ENCODE measurements at places on chromosomes 6 and 20.

DNA sequence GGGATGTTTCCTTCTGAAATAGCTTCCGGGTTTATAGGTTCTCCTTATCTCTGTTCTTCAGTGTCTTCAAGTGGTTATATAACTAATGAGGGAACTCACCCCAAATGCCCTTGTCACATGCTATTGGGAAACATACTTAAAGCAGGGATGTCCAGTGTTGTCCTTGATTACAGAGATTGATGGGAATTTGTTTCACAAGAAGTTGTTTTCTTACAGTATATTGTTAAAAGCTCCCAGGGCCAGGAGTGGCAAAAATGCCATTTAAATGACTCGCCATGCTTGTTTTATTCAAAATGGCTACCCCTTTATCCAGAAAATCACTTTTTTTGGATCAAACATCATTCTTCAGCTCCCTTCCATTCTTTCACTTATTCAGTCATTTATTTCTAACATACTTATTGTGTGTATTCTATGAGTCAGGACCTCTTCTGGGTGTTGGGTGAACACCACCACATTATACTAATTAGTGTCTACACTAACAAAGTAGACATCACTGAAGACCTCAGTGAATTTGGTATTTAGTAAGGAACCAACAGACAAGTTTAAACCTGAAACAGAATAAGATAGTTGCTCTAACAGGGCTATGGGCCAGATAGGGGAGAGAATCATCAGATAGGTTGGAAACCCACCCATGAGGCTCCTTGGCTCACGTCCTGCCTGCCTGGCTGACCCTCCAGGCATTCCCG, 791.1 kb downstream of the MAFB start:
- no peak for DNase-seq

GRCh38 chr6:130307752-130308361, 58.0 kb upstream of the TMEM200A start:
- DNase-seq = no peak

- no peak for DNase-seq
Measured at GRCh38 chr20:9507544-9508239, 6.7 kb upstream of the LAMP5 start.

- DNase-seq = no peak
Measured at GRCh38 chr6:72551470-72551869, 70.4 kb upstream of the KCNQ5 start.

DNA sequence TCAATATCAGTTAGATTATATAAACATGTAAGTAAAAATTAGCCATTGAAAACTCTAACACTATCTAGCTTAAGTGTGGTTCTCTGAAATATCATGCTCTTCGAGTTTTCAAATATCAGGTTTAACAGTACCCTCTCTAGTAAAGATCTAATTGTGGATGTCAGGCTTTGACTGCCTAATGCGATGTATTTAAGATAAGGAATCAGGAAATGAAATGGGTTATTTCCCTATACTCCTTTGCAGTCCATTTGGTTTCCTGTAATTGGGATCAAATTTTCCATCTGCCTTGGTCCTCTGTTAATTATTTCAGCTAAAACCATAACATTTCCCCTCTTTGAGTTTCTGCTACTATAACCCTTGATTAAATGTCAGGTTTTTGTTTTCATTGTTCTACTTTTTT, 361.3 kb upstream of the MMS22L start:
- DNase-seq = no peak

DNA sequence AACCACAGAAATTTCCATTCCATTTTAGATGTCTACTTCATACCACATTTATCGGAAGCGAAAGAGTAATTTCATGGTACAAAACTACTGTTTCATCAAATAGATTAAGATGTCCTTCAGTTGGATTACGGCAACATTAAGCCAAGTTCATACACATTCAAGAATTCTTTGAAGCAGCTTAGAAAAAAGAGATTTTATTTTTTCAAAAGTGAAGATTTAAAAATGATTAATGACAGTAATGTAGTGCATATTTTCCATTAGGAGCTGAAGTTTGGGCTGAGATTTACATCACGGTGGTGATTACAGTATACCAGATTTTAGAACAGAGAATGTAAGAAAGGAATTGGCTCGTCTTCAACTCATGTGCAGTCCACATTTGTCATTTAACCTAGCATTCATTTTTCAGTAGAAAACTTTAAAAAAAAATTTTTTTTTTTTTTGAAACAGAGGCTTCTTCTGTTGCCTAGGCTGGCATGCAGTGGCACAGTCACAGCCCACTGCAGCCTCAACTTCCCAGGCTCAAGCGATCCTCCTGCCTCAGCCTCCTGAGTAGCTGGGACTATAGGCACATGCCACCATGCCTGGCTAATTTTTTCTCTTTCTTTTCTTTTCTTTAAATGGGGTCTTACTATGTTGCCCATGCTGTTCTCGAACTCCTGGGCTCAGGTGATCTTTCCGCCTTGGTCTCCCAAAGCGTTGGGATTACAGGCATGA, 1.9 kb downstream of the SYNJ2 start:
- DNase-seq = no peak

DNA sequence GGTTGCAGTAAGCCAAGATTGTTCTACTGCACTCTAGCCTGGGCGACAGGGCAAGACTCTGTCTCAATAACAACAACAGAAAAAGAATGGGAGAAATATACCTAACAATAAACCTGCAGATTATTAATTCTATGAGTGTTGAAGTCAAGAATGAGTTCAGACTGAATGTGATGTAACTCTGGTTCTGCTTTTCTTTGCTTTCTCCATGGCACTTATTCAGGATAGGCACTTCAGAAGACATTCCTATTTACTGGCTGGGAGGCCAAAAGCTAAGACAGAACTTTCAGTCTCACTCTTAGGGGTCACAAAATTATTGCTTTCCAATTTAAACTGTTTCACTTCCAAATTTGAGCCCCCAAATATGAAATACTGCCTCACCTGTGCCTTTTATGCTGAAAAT, 15.7 kb upstream of the PRIM2 start:
- DNase-seq = no peak

GRCh38 chr20:51899674-51900073, 97.4 kb upstream of the SALL4 start:
- DNase-seq = no peak

DNA sequence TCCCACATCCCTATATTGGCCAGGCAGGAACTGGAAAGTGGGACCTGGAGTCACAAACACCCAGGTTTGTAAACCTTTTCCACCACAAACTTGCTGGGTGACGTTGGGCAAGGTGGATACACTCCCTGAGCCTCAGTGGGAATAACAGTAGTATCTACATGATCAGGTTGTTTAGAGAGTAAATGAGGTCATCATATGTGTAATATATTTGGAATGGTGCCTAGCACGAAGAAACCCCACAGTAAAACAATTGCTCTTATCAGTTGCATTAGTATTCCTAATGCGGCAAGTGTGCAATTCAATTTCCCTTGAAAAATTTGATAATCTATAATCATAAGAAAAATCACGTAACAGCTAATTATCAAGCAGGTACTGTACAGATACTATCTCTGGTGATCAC, 51.9 kb downstream of the HIVEP2 start:
- no peak for DNase-seq

- no peak for DNase-seq
Measured at GRCh38 chr20:51416532-51417249, 125.8 kb downstream of the NFATC2 start.

DNA sequence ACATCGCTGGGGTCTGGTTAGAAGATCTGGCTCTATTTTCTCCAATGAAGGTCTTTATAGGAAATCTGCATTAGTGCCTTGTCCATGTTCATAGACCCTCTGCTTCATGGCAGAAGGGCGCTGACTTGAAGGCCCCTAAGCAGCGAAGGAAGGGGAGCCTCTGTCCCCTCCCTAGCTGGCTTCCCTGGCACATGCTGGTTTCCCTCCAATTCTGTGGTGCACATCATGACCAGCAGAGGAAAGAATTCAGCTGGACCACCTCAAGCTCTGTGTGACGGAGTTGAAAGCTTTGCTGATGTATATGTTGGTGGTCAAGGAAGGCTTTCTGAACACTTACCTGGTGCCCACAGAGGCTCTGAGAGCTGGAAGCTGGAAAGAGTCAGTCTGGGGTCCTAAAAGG, 129.7 kb upstream of the MYLIP start:
- DNase-seq = no peak

- no peak for DNase-seq
Measured at GRCh38 chr6:26107935-26108334, 20.7 kb downstream of the HFE start.

- no peak for DNase-seq
Measured at GRCh38 chr6:129276986-129277385, 394.0 kb downstream of the LAMA2 start.

GRCh38 chr6:105174512-105174911, 5.3 kb downstream of the POPDC3 start:
- no peak for DNase-seq

DNA sequence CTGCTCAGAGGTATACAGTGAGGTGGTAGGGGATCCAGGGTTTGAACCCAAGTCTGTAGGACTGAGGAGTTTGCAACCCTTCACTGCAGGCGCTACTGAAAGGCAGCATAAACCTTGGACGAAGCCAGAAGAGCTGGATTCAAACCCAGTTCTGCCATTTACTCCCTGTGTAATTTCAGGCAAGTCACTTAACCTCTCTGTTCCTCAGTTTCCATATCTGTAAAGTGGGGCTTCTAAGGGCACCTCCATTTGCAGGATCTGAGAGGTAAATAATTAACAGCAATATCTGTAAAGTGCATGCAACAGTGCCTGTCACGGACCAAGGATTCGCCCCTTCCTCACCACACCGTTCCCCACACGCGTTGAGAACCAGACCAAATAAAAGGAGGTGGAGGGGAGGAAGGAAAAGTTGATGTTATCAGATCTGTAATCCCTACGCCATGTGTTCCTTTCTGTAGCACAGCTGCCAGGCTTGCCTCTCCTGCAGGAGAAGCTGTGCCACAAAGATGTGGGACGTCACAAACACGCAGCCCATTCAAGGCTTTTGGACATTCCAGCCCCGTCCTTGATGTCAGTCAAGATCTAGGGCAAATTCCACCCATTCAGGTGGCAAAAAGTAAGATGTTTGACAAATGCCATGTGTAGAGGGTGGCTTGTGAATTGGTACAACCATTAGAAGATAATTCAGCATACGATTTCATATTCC, 9.8 kb downstream of the RIPOR3 start:
- no peak for DNase-seq

DNA sequence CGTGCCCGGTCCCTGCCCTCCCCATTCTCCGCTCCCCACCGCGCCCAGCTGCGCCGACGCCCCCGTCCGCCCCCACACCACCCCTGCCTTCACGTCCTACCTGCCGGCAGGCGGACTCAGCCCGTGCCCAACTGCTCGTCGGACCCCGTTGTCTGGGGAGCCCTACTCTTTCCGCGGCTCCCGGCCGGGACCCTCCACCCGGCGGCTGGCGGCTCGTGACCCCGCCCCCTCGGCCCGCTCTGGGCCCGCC, at the start of gene SERAC1:
SERAC1 (minus strand) TSS at position 223 of the 250 bp plus-strand sequence. CDS start 9,899 bp downstream, outside the sequence.
- no peak for DNase-seq

DNA sequence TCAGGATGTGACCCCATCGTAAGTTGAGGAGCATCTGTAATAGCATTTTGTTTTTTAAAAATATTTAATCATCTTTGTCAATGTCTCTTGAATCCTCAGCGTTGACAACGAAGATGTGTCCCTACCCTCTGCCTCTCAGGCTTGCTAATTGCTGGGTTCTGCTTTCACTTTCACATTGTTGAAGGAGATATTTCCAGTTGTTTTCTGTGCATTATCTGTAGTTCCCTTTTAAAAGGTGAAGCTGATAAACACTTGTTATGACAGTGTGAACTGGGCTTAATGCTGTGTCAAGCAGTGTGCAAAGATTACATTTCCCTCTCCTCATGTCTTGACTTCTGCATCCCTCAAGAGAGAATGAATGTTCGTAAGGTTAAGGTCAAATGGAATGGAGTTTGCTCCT, 54.9 kb downstream of the CSE1L start:
- no peak for DNase-seq

DNA sequence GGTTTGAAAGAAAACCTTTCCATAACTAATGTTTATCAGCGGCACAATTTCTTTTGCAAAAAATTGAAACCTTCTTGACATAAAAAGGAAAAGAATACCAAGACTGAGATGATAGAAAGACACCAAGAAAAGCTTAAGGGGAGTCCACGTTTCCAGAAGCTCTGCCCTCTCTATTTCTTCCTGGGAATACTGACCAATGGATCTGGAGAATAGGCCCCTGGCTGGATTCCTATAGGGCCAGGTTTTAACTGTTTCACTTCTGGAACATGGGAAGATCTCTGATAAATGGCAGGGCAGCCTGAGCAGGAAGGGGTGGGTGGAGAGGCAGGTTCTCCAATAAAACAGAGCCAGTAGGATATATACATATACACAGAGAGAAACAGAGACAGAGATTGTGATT, 413.4 kb upstream of the JARID2 start:
- DNase-seq = no peak

DNA sequence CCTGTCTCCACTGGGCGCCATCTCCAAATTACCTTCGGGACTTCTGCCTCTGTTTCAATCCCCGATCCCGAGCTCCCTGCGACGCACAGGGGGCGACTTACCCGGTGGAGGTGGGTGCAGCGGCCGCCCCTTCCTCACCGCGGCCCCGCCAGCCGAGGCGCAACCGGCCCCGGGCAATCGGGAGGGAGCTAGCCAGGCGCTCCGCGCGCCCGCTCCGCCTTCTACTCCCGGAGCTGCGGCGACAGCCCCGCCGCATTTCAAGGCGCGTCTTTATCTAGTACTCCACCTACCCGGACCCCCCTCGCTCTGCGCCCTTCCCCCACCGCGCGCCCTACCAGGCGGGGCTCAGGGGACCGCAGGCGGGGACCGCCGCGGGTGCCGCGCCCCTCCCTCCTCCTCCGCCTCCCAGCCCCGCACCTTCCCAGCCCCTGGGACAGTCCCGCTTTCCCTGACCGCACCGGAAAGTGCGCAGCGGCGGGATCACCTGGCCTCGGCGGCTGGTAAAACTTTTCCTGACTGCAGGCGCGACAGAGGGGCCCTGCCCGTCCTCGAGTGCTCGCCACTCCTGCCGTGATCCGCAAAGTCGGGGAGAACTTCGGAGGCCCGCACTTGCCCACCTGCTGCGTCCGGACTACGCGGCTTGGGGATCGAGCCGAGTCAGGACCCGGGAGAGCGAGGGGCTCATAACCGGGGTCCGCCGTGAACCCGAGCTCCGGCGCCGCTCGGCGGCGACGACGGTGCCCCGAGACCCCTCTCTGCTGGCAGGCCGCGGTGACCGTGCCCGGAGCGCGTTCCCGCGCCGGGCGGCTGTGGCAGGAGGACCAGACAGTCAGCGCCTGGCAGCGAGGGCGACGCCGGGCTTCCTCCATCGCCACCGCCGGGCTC, 8.0 kb upstream of the NKX2-2 start:
- no peak for DNase-seq

- no peak for DNase-seq
Measured at GRCh38 chr6:105005451-105005850, 48.5 kb downstream of the LIN28B start.
